ENCODE measurements at places on chromosomes 2 and 18. TPM values are rescaled to one million over a fixed set of nuclear protein-coding genes. Genes with fewer than 3 reads are reported as not detected.

ARHGAP15 gene
- polyA plus RNA-seq: 65.9 TPM

PRSS56 gene
- not detected for polyA plus RNA-seq

CCBE1 gene
- not detected for polyA plus RNA-seq

POTEI gene
- 0.03 TPM for polyA plus RNA-seq

EVX2 gene
- not detected for polyA plus RNA-seq

C2orf78 gene
- polyA plus RNA-seq: 0.41 TPM

GLB1L gene
- polyA plus RNA-seq: 2.6 TPM

IL1R2 gene
- polyA plus RNA-seq: 2.2 TPM

FRZB gene
- polyA plus RNA-seq: not detected

SYT4 gene
- 0.09 TPM for polyA plus RNA-seq

SPDYA gene
- 0.92 TPM for polyA plus RNA-seq

BOLL gene
- polyA plus RNA-seq: not detected

NGEF gene
- not detected for polyA plus RNA-seq

POMC gene
- polyA plus RNA-seq: 11.0 TPM

ASB3 gene
- polyA plus RNA-seq: 29.3 TPM

FER1L5 gene
- not detected for polyA plus RNA-seq

GYPC gene
- 87.6 TPM for polyA plus RNA-seq

C1GALT1C1L gene
- not detected for polyA plus RNA-seq

PPP1R1C gene
- not detected for polyA plus RNA-seq

GLI2 gene
- not detected for polyA plus RNA-seq

THOC1 gene
- polyA plus RNA-seq: 50.2 TPM

TMEM178A gene
- polyA plus RNA-seq: not detected

UGT1A8 gene
- polyA plus RNA-seq: not detected

PLGLB2 gene
- not detected for polyA plus RNA-seq

PARD6G gene
- 0.20 TPM for polyA plus RNA-seq

EPG5 gene
- polyA plus RNA-seq: 4.0 TPM

CAMKMT gene
- 11.2 TPM for polyA plus RNA-seq

NT5DC4 gene
- polyA plus RNA-seq: 0.14 TPM

NYAP2 gene
- polyA plus RNA-seq: not detected

ZSWIM2 gene
- polyA plus RNA-seq: not detected

RIT2 gene
- not detected for polyA plus RNA-seq

CD28 gene
- polyA plus RNA-seq: not detected

GKN1 gene
- polyA plus RNA-seq: not detected

XDH gene
- not detected for polyA plus RNA-seq

L3MBTL4 gene
- polyA plus RNA-seq: 4.2 TPM

CENPA gene
- 55.3 TPM for polyA plus RNA-seq

NT5C1B gene
- polyA plus RNA-seq: 0.44 TPM
